GOT3 (cell line): ENCODE measurements at places on chromosomes 2 and 18.

- DNase-seq: no peak
These were observed 52.1 kb downstream of the CYRIA start for GRCh38 chr2:16613539-16614011.

GRCh38 chr18:36364911-36365624 is 67.6 kb downstream of the FHOD3 start:
- DNase-seq: no peak

- no peak for DNase-seq
These were observed 205.3 kb upstream of the ST6GAL2 start for GRCh38 chr2:107091163-107091864.

DNA sequence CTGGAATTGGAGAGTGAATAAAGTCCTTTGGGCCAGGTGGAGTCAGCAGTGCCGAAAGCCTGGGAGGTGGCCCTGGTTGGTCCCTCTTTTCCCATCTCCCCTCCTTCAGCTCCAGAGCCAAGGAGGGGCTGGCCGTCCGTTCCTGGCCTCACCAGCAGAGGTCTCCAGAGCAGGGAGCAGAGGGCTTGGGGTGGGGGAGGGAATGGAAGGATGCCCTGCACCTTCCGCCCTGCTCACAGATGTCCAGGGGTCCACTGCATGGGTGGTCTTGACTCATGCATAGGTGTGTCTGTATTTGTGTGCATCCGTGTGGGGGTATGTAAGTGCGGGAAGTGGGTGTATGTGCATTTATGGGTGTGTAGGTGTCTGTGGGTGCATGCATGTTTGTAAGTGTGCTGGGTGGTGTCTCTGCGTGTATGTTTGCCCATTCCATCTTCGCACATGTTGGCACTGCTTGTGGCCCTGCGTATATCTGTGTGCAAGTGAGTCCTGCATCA is 201.8 kb downstream of the ZFP36L2 start:
- DNase-seq: no peak

- no peak for DNase-seq
These were observed 33.4 kb upstream of the SLC9A2 start for GRCh38 chr2:102585847-102586404.

- DNase-seq: peak; percentile 9
These were observed 266.8 kb downstream of the ALPK2 start for GRCh38 chr18:58362027-58362575.

- DNase-seq: no peak
These were observed 231.1 kb downstream of the RAD51AP2 start for GRCh38 chr2:17287183-17287582.

DNA sequence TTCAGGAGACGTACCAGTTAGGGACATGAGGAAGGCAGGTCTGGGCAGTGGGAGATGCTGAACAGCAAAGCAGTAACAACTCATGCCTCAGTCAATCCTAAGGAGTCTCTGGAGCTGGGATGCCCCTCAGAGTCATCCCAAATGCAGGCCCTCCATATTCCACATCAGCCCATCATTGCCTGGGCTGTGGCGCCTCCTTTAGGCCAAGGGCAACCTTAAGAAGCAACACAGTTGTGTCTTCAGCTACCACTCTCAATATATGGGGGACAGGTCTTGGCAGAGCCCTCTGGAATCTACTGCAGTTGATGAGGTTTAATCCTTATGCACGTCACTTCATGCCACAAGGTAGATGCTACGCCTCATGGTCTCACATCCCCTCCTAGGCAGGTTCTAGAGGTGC is 682.0 kb upstream of the RAB6C start:
- no peak for DNase-seq

DNA sequence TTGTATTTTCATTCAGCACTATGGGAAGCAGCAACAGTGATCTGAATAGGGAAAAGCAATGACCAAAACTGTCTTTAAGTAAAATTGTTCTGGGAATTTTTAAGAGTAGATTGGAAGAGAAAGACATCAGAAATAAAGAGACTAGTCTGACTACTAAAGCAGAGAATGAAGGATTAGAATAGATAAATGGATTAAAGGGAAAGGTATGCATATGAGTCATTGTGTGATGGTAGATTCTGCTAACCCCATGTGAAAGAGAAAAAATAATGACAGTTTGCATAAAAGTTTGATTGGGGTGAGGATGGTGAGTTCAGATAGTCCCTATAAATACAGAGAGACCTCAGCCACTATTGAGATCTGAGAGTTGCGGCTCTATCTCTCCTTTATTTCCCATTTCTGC is 139.6 kb upstream of the DCC start:
- no peak for DNase-seq

DNA sequence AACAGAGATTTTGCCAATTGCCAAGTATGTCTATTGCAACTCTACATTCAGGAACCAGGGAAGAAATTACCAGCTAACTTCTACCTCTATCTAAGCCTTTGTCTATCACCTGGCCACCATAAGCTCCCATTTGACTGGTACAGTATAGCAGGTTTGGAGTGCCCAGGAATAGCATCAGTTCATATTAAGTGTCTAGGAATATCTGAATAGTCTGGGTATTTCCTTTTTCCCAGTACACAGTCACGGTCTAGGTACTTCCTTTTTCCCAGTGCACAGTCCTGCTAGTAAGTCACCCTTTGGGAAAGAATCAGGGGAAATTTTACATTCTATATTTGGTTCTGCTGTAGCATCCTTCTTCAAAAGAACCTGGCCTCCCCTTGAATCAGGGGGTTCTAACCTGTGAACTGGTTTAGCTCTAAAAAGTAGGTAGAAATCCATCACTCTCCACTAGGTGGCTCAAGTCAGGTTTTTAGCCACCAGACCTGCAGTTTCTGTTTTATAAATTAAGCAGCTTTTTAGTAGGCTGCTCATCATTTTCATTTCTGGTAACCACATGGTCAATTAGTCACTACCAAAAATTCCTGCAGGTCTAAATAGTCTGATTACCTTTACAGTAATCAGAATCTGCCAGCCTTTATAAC is 49.3 kb upstream of the DNAJC10 start:
- no peak for DNase-seq

DNA sequence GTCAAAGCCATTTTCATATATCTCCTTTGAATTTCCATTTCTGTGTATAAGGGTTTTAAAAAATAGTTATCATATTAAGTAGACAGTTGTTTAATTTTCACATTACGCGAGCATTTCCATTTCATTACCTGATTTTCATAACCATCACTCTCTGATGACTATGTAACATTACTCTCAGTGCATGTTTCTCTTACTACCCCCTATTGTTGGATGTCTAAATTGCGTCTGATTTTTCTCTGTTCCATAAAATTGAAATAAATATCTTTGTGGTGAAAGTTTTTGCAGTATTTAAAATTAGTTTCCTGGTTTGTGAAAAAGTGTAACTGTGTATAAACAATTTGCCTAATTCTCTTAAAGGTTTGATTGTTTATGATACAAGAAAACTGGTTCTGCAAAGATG is 123.8 kb downstream of the MYO1B start:
- DNase-seq: no peak

- no peak for DNase-seq
These were observed 304.6 kb downstream of the XIRP2 start for GRCh38 chr2:167192833-167193232.

GRCh38 chr2:188984065-188984491 is 9.9 kb downstream of the COL3A1 start:
- no peak for DNase-seq

GRCh38 chr18:1648712-1649111 is 744.0 kb downstream of the ADCYAP1 start:
- DNase-seq: no peak

DNA sequence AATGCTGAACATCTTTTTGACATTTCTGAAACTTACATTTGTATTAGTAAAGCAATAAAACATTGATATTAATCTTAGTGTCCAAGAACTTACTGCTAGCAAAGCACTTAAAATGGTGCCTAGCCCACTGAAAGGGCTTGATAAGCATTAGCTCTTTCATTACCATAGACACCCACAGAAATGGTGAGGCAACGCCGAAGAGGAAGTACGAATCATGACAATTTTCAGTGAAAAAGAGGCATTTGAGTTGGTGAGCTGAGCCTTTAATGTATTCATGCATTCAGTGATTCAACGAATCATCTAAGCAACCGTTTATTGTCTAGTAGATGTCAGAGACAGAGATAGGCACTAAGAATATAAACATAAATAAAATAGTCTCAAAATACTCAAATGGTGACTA is 101.1 kb downstream of the PIGN start:
- DNase-seq: no peak

GRCh38 chr2:168889635-168890005 is 610 bp downstream of the SPC25 start:
- DNase-seq: no peak

DNA sequence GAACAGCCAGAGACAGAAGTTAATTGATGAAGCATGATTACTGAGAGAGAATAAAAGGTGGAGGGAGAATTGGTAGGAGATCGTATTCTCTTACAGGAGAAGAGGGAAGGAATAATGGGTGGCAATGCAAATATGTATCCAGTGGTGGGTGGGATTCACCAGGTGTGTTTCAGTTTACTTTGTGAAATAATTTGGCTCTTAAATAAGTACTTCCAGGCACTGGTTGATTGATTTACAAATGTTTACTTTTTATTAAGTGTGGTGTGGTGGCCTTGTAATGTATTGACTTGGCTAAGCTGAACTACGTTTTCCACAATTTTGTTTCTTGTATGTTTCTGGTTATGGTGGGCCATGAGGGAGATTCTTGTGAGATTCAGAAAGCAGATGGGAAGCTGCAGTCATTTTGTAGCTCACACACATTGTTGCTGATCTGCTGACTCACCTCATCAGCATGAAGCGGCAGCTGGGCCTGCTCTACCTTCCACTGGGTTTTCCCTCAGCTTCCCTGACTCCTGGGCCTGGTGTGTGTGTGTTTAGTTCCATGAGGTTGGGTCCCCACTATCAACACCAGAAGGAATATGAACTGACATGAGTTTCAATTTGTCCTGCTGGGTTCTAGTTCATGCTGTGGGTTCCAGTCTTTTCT is 32.6 kb downstream of the MYL12B start:
- DNase-seq: no peak

DNA sequence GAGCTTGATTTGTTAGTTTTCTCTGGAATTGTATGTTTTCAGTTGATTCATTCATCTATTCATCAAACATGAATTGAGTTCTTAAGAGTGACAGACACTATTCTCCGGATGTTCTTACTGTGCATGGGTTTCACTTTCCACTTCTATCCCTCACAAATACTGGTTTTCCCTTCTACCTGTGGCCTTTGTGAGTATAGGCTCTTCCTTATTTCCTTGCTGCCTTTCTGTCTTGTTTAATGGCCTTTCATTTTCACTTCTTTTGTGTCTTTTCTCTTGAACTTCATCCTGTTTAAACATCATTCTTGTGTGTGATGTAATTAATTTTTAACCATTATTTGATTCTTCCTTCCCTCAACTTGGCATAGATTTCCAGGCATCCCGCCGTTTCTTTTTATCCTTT is 90.7 kb downstream of the CRIM1 start:
- no peak for DNase-seq

DNA sequence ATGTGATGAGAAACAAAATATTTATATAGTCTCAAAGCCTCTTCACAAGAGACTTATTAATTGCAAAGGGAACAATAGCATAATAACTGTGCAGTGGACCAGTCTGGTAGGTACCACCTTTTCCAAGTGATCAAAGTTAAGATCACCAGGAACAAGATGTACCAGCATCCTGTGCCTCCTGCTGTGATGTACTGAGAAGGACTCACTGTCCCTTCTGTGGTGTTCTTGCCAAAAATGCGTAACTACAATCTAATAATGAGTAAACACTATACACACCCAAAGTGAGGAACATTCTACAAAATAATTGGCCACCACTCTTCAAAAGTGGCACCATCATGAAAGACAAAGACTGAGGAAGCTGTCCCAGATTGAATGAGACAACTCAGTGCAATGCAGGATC is 14.5 kb downstream of the GNLY start:
- DNase-seq: no peak

GRCh38 chr2:221034026-221034701 is 537.9 kb downstream of the EPHA4 start:
- no peak for DNase-seq

- DNase-seq: no peak
These were observed 422.2 kb upstream of the NRXN1 start for GRCh38 chr2:51454177-51454576.

DNA sequence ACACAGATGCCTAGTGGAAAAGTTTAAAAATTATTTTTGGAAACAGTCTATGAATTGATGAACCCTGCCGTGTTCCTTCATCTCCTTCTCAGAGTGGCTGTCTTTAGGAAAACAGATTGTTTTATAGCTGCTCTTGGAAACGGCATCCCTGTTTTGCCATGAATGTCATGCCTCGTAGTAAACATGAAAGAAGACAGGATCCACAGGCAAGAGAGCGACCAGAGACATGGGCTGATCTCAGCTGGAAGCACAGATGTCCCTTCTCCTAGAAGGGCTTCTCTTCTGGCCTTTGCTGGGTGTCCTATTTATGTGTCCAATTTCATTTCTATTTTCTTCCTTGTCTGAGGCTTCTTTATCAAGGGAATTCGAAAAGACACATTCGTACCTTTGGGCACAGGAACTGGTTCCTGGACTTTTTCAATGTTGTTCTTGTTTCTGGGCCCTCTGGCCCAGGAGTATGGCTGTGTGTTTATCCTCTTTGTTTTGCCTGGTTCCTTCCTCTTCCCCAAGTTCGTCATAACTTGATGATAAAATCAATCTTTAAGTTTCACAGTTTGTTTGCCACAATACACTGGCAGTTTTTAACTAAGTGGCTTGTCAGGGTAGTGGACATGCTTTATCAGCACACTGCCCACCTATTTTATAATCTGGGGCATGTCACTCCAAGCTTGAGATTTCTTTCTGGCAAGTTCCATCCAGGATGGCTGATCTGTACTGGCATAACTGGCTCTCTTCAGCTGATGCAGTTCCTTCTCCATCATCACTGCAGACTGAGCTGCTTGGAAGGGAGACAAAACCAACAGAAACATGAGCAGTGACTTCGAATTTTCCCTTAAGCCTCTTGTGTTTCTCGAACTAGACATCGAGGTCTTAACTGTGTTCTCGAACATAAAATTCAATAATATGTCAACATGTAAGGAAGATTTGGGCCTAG is 63.2 kb upstream of the MGAT4A start:
- no peak for DNase-seq

DNA sequence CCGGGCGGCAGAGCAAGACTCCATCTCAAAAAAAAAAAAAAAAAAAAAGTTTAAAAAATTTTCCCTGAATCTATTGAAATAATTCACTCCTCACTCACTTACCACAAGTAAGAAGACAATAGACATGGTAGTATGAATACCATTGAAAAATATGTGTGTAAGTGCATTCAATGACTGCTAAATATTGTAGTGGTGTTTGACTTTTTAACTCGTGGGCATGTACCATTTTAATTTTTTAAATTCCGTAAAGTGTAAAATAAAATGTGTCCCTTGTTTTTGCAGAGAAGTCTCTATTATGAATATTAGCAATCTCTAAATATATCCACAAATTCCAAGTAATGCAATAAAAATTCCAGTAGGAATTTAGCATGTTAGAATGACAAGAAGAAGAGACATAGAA is 134.1 kb downstream of the COPS8 start:
- no peak for DNase-seq

- DNase-seq: no peak
These were observed 43.0 kb downstream of the LRATD1 start for GRCh38 chr2:14675489-14675888.

DNA sequence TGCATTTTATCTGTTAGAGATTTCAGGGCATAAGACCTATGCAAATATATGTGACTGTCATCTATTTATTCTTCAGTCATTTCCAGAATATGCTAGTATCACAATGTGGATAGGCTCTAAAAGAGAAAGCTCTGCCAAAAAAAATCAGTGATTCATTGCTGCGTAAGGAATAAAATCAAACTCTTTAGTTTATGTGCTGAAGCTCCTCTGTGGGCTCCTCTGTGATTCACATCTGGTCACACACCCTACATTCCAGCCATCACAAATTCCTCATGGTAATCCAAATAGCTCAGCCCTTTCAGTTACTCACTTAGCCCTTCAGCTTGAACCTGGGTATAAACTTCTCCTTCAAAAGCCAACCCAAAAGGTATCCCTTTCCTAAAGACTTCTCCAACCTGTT is 21.4 kb downstream of the DLGAP1 start:
- no peak for DNase-seq
